ENCODE measurements at places on chromosomes 1 and 21.
A peak's percentile ranks its signal among the peaks of the same experiment; 100 is the strongest.

DNA sequence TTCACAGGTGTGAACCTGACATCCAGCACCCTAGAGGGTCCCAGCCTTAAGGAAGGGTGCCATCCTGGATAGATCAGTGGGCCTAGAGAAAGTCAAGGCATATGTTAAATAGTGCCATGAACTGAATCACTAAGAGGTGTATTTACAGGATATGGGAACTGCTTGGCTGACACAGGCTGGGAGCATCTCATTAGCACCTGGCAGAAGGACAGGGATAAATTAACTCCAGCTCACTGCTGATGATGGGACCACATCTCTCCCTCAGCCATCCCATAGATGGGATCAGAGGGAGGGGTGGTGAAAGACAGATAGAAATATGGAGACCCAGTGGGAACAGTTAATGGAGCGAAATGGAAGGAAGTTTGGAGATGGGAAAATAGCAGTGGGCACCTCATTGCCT is 122.0 kb downstream of the IGSF21 start:
- DNase-seq = no peak

- no peak for DNase-seq
Observed at GRCh38 chr1:184069675-184070074, 18.1 kb downstream of the TSEN15 start.

GRCh38 chr1:183732236-183732880 is 72.6 kb upstream of the RGL1 start:
- DNase-seq = no peak

- no peak for DNase-seq
Observed at GRCh38 chr21:42666925-42667324, 13.5 kb downstream of the PDE9A start.

- no peak for DNase-seq
Observed at GRCh38 chr1:183877053-183877720, 72.3 kb downstream of the RGL1 start.

DNA sequence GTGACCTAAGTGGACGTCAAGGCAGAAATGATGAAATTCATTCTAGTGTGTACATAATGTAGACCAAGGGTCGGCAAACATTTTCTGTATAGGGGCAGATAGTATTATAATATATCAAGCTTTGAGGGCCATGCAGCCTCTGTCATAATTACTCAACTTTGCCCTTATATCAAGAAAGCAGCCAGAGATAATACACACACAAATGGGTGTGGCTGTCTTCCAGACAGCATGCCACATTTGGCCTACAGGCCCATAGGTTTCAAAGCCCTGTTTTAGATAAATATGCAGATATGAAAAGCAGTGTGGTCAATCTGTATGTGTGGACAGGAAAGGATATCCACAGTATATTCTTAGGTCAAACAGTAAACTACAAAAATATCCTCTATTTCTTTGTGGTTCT is 320.1 kb upstream of the FMN2 start:
- DNase-seq = no peak

DNA sequence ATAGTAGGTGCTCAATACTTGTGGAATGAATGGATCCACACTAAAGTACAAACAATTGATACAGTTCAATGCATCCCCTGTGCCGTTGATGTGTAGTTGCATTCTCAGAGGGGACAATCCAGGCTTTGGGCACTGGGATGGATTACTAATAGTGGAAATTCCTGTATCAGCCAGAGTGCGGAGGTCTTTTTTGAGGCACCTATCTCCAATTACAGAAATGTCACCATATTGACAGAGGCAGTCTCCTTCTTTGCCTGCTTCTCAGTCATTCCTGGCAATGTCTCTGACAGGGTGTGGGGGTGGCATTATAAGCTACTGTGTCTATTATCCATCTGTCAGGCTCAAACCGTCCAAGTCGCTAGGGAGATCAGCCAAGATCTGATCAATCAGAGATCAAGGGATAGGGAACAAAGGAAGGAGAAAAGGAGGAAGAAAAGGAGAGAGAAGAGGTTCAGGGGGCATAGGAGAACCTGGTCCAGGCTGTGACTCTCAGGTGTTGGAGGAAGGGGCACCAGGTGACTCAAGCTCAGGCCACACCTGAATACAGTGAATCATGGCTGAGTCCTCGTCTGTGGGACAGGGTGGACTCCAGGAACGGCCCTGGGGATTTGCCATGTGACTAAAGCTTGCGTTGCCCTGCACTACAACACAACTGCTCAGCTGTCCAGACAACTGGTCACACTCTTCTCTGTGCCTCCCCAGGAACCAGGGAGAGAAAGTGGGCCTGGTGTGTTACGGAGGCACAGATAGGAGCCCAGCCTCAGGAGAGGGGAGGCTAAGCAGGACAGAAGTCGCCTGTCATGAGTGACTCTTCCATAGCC is 3.4 kb upstream of the LAMB3 start:
- peak; percentile 63 for DNase-seq

DNA sequence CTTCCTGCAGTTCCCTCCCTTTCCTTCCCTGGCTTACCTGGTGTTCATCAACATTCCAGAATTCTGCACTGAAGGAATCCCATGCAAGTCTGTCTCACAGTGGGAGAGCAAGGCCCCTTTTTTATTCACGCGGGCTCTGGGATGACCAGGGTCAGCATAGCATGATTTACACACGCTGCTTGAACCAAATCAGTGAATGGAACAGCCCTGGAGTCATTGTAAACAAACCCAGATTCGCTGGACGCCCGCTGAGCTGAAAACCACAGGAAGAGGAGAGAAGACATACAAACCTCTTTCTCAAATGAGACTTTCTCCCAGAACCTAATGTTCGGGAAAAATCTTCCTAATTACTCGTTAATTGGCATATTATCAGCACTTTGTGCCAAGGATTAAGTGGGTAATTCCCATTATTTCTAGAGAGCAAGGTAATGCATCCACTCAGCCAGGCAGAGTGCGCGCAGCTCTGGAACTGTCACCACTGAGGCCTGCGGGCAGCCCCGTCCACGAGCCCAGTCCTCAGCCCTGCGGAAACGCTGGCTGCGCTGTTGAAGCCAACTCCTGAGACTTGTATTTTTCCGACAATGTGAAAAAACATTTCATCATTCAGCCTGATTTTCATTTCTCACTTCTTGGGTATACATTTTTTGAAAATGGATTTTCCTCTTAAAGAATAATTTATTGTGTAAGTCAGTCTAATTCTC is 140.0 kb downstream of the ETS2 start:
- no peak for DNase-seq

GRCh38 chr1:177646757-177647730 is 322.8 kb downstream of the SEC16B start:
- no peak for DNase-seq

DNA sequence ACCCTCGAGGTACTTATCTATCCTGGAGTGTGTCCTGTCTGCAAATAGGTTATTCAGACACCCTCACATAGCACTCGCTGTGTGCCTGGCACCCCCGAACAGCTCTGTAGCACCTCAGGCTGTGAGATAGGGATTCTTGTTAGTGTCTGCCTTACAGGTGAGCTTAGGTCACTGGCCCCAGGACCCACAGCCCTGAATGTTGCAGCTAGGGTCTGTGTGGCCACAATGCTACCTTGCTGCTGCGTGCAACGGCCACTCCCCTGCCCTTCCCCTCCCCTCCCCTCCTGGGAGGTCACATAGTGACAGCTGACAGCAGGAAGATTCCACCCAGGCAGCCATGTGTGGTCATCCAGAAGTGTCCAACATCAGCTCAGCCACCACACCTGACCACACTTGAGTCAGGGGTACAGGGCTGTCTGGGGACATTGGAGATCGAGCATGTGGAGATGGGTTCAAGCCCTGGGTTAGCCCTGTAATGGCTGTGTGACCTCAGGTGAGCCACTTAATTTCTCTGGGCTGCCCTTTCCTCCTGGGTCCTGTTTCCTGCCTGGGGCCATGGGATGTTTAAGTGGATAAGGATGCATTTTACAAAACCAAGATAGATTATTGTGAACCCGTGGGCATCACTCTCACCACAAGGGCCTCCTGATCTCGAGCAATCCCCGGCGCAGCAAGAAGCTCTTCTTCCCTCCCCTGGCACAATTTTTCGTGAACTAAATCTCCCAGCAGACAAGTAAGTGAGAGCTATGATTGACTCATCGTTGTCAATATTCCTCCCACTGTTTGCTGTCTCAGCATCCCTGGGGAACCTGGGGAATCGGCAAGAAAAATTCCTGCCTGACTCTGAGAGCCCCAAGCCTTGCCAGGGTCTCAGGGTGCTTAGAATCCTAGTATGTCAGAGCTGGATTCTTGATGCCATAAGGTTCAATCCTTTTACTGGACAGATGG is 208.7 kb downstream of the PTPRU start:
- peak; percentile 53 for DNase-seq

GRCh38 chr1:184800876-184801275 is 46.2 kb upstream of the EDEM3 start:
- no peak for DNase-seq

DNA sequence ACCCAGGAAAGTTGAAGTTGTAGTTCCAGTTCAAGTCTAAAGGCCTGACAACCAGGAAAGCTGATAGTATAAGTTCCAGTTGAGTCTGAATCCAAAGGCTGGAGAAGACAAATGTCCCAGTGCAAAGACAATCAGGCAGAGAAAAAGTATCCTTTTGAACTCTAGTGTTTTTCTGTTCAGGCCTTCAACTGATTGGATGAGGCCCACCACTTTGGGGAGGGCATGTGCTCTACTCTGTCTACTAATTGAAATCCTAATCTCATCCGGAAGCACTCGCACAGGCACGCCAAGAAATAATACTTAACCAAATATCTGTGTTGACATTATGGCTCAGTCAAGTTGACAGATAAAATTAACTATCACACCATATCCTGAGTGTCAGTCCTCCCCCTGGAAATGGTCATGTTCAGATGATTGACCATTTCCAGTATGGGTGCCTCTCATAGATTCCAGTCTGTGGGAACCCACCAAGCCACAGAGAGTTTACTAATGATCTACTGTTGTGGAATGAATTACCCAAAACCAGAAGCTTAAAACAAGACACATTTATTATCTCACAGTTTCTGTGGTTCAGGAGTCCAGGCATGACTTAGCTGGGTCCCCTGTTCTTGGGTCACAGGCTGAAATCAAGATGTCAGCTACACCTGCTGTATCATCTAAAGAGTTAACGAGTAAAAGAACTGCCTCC is 296.3 kb upstream of the ZP4 start:
- DNase-seq = no peak
